Activated naive CD4-positive, alpha-beta T cell treated with anti-CD3 and anti-CD28 coated beads, Interleukin-2, amount 50 U/mL, for 72 hours (primary cell): ENCODE measurements at places on chromosomes 13 and 19.

- no peak for DNase-seq
Measured at GRCh38 chr13:40993987-40994386, 25.1 kb downstream of the ELF1 start.

GRCh38 chr13:30429721-30430694, 7.7 kb downstream of the UBE2L5 start:
- DNase-seq, result no peak

DNA sequence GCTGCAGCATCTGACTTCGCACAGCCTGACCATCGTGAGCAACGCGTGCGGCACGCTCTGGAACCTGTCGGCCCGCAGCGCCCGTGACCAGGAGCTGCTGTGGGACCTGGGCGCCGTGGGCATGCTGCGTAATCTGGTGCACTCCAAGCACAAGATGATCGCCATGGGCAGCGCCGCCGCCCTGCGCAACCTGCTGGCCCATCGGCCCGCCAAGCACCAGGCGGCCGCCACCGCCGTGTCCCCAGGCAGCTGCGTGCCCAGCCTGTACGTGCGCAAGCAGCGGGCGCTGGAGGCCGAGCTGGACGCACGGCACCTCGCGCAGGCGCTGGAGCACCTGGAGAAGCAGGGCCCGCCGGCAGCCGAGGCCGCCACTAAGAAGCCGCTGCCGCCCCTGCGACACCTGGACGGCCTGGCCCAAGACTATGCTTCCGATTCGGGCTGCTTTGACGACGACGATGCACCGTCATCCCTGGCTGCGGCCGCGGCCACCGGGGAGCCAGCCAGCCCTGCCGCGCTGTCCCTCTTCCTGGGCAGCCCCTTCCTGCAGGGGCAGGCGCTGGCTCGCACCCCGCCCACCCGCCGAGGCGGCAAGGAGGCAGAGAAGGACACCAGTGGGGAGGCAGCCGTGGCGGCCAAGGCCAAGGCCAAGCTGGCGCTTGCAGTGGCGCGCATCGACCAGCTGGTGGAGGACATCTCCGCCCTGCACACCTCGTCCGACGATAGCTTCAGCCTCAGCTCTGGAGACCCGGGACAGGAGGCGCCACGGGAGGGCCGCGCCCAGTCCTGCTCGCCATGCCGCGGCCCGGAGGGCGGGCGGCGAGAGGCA, 13.6 kb downstream of the C19orf25 start:
- DNase-seq, result no peak

GRCh38 chr19:5865772-5866171, 4.6 kb downstream of the FUT5 start:
- DNase-seq, result no peak

GRCh38 chr13:30409886-30410704, 12.2 kb upstream of the UBE2L5 start:
- DNase-seq, result no peak

DNA sequence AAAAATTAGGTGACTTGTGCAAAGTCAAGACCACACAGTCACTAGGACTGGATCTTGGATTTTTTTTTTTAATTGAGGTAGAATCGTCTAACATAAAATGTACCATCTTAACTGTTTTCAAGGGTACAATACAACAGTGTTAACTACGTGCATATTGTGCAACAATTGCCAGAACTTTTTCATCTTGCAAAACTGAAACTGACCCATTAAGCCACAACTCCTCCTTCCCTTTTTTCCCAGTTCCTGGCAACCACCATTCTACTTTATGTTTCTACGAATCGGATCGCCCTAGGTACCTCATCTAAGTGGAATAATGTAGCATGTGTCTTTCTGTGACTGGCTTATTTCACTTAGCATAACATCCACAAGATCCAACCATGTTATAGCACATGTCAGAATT, 37.5 kb upstream of the POMP start:
- DNase-seq, result no peak

- DNase-seq, result peak; percentile 28
Measured at GRCh38 chr19:4969772-4970531, 1.0 kb downstream of the KDM4B start.

- no peak for DNase-seq
Measured at GRCh38 chr13:75473468-75473867, 8.5 kb downstream of the TBC1D4 start.

- no peak for DNase-seq
Measured at GRCh38 chr19:38632476-38633213, 13.7 kb downstream of the EIF3K start.

DNA sequence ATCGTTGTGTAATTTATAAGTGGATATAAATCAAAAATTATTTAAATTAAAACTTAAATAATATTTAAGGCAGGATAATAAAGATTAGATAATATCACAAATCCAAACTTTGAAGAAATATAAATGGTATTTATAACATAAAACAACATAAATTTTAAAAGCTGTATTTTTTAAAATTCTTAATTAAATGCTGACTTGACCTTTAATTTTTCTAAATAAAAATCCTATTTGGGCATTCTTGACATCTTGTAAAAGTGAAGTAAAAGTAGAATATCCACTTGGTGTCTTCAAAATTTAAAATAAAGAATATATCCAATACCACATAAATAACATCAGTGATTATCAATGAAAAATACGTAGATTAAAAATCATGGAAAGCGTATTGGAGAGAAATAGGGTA, 87.7 kb downstream of the TNFSF13B start:
- DNase-seq, result no peak

- DNase-seq, result no peak
Measured at GRCh38 chr19:33199441-33200265, 5.5 kb downstream of the LRP3 start.

DNA sequence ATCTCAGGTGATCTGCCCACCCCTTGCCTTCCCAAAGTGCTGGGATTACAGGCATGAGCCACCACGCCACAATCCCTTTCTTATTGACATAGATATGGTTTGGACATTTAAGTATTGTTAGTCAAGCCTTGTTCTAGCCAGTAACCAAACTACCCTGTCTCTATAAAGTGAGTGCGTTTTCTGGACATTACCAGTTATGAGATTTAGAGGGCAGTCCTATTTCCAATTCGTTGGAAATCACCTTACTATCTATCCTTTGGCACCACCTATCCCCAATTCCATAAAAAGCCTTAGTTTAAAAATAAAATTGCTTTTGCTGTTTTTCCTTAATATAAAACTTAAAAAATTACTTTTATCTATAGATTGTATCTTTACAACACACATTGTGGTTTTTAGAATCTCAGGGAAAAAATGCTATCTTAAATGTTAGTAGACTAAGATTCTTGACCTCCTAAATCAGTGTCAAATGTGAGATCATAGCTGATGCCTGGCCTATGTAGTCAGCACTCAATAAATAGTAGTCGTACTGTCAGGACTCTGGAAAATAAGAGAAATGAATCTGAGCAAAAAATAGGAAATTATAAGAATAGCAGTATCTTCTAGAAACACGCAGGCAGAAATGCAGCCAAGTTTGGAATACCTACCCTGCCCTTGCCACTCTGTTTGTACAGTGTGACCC, 57.0 kb downstream of the NUFIP1 start:
- DNase-seq, result no peak

DNA sequence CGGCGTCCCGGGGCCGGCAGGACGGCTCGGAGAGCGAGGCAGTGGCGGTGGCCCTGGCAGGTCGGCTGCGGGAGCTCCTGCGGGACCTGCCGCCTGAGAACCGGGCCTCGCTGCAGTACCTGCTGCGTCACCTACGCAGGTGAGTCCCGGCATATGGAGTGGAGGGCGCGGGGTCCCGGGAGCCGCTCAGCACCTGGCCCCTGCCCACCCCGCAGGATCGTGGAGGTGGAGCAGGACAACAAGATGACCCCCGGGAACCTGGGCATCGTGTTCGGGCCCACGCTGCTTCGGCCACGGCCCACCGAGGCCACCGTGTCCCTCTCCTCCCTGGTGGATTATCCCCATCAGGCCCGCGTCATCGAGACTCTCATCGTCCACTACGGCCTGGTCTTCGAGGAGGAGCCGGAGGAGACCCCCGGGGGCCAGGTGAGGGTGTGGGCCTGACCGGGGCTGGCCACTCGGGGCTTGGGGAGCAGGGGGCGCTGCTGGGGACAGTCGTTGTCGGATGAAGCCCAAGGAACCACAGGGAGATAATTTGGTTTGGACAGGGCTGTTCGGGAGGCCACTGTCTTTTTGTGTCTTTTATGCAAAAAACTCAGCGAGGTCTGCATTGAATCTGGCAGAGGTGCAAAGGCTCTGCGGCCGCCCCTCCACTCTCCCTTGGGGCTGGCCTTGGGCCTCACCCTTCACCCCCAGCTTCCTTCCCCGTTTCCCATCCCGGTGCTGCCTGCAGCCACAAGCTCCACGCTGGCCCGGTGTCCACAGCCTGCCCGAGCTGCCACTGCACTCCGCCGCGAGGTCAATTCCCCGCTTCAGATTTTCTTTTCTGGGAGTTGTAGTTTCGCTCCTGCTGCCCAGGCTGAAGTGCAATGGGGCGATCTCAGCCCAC, 12.0 kb downstream of the POLR2E start:
- DNase-seq, result no peak

GRCh38 chr19:16715611-16716010, 4.0 kb upstream of the NWD1 start:
- DNase-seq, result no peak

DNA sequence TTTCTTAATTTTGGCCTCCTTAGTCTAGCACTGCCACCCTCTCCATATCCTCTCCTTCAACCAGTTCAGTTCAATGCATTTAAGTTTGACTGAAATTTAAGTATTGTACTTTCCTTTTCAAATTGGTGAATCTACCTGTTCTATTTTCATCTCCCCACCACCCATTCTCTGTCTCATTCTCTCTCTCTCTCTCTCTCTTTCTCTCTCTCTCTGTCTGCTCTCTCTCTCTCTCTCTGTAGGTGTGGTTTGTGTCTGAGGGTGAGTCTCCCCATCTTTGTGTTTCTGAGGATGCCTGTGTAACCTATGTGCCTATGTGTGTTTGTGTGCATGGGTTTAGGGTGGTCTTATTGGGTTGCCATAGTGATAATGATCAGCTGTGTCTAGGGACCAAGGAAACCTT, 10.1 kb downstream of the PDX1 start:
- DNase-seq, result no peak

GRCh38 chr13:35549481-35549880, 73.0 kb upstream of the MAB21L1 start:
- no peak for DNase-seq

DNA sequence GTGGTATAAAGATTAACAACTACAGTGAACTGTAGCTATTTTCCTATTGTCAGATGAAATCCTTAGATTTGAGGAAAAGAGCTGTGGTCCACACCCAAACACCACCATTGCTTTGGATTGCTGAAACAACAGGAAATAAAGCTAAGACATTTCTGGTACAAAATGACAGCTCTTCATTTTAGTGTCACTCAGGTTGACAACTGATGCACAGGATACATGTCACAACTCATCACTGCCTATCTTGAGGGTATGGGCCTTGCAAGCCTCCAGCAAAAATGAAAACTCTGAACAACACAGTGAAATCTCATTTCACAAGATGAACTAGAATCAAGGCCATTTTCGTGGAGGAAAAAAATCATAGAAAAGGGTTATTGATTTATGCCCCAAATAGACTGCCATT, 339.7 kb downstream of the ITGBL1 start:
- DNase-seq, result no peak

DNA sequence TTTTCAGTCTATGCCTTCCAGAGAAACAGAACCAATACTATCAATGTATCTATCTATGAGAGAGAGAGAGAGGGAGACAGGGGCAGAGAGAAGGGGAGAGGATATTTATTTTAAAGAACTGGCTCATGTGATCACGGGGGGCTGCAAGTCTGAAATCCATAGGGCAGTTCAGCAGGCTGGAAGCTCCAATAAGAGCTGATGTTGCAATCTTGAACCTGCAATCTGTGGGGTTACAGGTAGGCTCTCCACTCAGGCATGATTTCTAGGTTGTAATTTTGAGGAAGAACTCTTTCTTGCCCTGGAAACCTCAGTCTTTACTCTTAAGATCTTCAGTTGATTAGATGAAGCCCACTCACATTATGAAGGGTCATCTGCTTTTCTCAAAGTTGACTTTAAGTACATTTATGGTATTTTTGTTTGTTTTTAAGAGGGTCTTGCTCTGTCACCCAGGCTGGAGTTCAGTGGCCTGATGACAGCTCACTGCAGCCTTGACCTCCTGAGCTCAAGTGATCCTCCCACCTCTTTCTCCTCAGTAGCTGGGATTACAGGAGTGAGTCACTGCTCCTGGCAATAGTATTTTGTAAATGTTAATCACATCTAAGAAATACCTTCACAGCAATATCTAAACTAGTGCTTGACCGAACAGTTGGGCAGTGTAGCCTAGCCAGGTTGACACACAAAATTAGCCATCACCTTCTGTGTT, 376.4 kb downstream of the FGF9 start:
- no peak for DNase-seq

- no peak for DNase-seq
Measured at GRCh38 chr19:3606174-3606689, 443 bp downstream of the TBXA2R start.

GRCh38 chr13:74919914-74920313, 562.1 kb downstream of the TBC1D4 start:
- DNase-seq, result no peak

DNA sequence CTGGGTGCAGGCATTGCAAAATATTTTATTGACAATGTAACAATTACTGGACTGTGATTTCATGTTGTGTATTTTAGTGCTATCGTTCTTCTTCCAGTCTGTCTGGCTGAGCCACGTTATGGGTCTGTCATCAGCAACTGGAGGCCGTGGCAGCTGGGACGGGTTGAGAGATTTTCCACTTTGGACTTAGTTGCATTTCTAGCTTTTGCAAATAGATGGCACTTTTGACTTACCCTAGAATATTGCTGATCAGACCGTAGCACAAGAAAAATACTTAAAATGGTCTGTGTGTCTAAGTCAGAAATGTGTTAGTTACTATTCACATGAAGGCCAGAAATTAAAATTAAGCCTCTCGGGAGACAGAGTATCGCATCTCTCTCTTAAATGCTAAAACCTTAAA, 211.1 kb downstream of the TEX29 start:
- no peak for DNase-seq

GRCh38 chr19:55082020-55082851, 6.6 kb downstream of the EPS8L1 start:
- no peak for DNase-seq

- no peak for DNase-seq
Measured at GRCh38 chr13:83546476-83546875, 335.8 kb downstream of the SLITRK1 start.

GRCh38 chr19:50434525-50434924, 1.8 kb downstream of the MYBPC2 start:
- no peak for DNase-seq

DNA sequence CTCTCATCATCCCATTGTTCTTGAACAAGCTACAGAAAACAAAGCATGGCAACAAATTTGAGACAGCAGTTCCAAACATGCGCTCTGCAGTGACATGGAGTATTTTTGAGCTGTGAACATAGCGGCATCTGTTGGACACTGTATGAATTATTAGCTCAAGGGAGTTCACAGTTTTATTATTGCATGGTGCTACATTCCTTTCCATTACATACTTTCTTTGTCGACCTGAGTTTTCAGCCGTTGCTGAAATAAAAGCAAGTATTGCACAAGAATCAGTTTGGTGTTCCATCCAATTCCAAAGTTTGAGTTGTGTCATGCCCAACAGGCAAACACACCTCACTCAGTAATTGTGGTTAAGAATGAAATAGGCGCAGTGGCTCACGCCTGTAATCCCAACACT, 30.1 kb upstream of the METTL21C start:
- DNase-seq, result no peak
